ENCODE measurements at places on chromosomes 1 and 21.

DNA sequence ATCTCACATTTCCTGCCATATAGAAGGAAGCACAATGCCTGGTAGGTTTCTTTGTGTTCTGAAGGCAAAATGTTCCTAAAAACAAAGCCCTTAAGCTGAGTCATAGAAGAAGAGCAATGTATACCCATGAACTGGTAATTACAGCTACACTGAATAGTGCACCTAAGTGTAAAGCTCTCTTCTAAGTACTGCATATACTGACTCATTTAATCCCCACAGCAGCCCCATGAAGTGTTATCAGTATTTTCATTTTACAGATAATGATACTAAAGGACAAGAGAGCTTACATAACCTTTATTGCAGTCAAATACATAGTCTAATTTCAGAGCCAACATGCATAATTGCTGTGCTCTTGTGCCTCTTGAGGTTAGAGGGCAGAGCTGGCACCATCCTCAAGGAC lies 239.9 kb downstream of the DPYD start:
- no peak for DNase-seq

DNA sequence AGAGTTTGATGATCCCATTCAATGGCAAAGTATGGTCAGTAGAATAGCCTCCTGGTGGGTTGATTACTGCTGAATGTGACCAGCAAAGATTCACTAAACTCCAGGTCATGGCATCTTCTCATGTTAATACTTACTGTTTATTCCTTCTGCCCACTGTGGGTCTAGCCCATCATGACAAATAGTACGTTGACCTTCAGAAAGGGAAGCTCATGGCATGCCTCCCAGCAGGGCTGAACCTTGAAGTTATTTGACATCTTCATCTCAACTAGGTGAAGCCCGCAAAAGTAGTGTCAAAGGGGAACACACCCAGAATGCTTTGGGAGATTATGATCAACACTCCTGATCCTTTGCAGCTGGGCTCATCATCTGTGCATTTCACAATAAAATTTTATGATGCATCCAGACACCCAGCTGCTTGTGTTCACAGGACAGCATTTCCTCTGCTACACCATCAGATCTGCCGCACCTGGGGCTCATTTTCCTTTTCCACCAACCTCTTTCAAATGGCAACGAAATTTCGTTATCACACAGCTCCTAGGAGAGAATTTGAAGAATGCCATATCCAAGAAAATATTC lies 49.6 kb downstream of the HLX start:
- DNase-seq = no peak

DNA sequence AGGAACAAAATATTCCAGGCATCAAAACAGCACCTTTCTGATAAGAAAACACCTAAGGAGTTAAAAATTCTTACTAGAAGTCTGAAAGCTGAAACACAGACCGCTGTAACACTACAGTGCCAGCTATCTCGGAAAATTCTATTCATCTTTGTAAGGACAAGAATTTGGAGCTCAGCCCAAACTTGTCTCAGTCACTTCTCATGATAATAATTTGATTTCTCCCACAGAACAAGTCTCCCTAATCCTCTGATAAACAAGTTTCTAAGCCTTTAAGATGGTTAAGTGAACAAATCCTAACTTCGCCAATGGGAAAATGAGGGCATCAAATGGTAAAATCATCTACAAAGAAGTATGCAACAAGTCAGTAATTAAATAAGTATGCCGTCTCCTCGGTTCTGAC lies 59.9 kb downstream of the SIPA1L2 start:
- DNase-seq = no peak

- DNase-seq = no peak
These were observed 40.4 kb downstream of the LDLRAD2 start for GRCh38 chr1:21852282-21853130.

DNA sequence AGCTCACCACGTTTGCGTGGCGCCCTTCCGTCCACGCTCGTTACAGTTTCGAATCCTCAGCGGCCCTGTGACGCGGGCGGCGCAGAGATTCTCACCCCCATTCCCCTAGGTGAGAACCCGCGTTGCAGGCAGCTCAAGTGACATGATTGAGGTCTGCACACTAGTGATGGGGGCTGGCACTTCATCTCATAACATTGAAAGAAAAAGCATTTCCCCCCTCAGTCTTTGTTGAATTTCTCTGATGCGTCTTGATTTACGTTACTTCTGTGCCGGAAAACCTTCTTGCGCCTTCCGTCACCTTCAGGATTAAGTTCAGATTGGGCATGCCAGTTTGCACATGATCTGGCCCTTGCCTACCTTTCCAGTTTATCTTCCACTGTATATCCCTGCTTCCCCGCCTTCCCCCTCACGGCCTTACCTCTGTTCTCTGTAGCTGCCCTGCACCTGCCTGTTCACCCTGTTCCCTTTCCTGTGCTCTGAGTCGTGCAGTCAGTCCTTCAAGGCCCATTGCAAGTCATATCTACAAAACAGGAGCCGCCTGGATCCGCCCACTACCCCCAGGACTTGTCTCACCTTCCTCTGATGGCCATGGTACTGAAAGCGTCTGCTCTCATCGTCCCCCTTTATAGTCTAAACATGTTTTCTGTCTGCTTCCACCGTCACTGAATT lies 1.1 kb downstream of the CTPS1 start:
- no peak for DNase-seq

GRCh38 chr1:110605901-110606656 lies at the start of gene KCNA2:
TSS of gene KCNA2 (minus strand) at chr1:110606358. CDS start at chr1:110604782, 1,576 bp downstream.
- no peak for DNase-seq

- no peak for DNase-seq
These were observed 38.3 kb downstream of the ELK4 start for GRCh38 chr1:205593532-205593931.

DNA sequence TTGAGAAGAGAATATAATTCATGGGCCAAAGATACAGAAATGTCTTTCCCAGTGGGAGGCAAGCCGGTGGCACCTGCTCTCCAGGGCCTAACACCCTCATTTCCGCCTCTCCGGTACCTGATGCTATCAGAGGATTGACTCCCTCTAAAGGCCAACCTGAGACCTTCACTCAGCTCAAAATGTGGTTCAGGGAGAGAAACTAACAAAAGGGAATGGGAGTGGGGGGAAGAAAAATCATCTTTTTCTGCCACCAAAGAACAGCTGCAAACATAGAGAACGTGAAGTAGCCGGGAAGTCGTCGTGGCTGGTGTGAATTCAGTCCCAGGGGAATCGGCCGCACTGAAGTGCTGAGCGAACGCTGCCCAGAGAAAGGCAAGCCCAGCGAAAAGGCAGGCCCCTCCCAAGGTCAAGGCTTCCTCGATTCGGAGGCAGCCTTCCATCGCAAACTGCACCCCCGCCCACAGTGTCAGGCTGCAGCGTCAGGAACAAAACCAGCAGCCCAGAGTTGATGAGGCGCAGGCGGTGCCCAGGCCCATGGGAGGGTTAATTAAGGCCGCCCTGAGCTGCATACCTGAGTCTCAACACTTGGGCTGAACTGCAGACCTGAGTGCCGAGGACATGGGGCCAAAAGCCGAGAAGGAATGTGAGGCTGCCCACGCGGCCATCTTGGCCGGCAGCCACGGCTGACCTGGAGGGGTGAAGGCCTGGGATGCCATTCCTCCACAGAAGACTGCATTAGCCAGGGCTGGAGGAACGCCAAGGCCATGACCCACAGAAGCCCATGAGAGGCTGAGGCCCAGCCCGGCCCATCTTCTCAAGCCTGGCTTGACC lies 160.2 kb downstream of the PSMG1 start:
- DNase-seq = no peak

GRCh38 chr1:195594322-195594721 lies 1013.9 kb downstream of the KCNT2 start:
- DNase-seq = no peak

DNA sequence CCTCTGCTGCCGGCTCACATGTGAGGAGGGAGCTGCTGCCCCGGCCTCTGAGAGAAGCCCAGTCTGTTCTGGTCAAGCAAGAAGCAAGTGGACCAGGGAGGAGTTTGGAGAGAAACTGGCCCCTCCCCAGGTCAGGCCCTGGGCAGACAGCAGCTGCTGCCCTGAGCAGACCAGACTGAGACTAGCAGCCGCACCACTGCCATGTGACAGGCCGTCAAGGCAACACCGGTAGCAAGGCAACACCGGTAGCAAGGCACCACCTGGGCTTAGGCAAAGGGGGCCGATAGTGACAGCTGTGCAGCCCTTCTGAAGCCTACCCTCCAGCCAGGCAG lies 50.3 kb downstream of the ARHGEF16 start:
- DNase-seq = no peak

- no peak for DNase-seq
These were observed 24.1 kb upstream of the ARF1 start for GRCh38 chr1:228058172-228058948.

GRCh38 chr1:19087737-19088594 lies 122.1 kb downstream of the UBR4 start:
- no peak for DNase-seq

GRCh38 chr21:35208104-35208503 lies 159.0 kb upstream of the RUNX1 start:
- DNase-seq = no peak

Measured in non-pigmented ciliary epithelial cell (primary cell).